ENCODE measurements at places on chromosomes 6 and 20. TPM values are rescaled to one million over a fixed set of nuclear protein-coding genes. Genes with fewer than 3 reads are reported as not detected.

DNA sequence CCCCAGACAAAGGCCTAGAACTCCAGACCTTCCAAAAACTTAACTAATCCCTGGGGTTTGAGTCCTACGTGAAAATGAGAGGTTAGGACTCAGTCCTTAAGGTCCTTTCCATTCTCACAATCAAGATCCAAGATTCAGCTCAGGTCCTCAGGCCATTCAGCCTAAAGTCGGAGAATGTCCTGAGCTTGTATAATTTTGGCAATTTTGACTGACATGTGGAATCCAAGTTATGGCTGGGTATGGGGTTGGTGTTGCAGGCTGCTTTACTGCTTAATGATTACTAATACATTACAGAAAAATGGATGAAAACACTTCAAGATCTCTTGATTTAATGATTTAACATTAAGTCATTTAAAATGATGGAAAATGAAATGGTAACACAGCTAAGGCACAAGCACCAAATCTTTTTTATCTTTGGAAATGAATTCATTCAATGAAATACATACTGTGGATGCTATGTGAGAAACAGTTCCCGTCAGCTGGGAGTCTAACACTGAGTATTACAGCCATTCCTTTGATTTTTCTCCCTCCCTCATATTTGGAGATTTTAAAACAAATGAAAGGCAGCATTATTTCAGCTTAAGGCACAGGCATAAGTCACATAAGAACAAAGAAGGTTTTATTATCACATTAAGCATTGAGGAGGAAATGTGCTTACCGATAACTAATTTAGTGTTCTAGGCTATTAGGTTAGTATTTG, 1.3 kb downstream of the ARHGAP18 start:
- no peak for ATAC-seq

DNA sequence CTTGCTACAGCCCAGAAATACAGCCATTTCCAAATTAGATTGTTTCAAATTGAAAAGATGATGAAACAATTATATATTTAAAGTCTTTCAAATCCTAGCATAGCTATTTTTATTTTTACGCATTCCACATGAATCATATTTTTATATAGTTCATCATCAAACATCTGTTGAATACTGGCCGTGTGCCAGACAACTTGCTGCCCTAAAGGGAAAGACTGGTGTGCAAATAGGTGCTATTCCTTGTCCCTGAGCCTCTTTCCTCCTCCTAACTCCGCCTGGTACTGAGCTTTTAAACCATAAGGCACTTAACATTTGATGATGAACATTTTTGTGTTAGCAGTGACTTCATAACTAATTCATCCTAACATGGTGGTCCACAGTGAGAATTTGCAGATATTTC, 18.7 kb upstream of the PLCG1 start:
- ATAC-seq = no peak

FYN gene
- total RNA-seq = 101 TPM

OPRL1 gene
- 0.50 TPM for total RNA-seq

DEFB123 gene
- total RNA-seq = not detected

EYA4 gene
- 1.5 TPM for total RNA-seq

- no peak for ATAC-seq
Observed at GRCh38 chr20:23631981-23632710, 5.6 kb downstream of the CST3 start.

HSPA12B gene
- total RNA-seq = 19.1 TPM

- no peak for ATAC-seq
Observed at GRCh38 chr6:42390228-42390934, 61.3 kb downstream of the TRERF1 start.

TBXT gene
- not detected for total RNA-seq

GRCh38 chr6:110353457-110354001, 4.6 kb downstream of the METTL24 start:
- no peak for ATAC-seq

- ATAC-seq = peak; percentile 75
Observed at GRCh38 chr6:166364456-166364855, 18.3 kb downstream of the MPC1 start.

- no peak for ATAC-seq
Observed at GRCh38 chr6:378090-378957, 13.2 kb upstream of the IRF4 start.

- ATAC-seq = no peak
Observed at GRCh38 chr20:45630371-45630770, 713 bp downstream of the WFDC9 start.

SYCP2L gene
- 0.78 TPM for total RNA-seq

SSTR4 gene
- total RNA-seq = not detected

FNDC1 gene
- total RNA-seq = 9.9 TPM

DNA sequence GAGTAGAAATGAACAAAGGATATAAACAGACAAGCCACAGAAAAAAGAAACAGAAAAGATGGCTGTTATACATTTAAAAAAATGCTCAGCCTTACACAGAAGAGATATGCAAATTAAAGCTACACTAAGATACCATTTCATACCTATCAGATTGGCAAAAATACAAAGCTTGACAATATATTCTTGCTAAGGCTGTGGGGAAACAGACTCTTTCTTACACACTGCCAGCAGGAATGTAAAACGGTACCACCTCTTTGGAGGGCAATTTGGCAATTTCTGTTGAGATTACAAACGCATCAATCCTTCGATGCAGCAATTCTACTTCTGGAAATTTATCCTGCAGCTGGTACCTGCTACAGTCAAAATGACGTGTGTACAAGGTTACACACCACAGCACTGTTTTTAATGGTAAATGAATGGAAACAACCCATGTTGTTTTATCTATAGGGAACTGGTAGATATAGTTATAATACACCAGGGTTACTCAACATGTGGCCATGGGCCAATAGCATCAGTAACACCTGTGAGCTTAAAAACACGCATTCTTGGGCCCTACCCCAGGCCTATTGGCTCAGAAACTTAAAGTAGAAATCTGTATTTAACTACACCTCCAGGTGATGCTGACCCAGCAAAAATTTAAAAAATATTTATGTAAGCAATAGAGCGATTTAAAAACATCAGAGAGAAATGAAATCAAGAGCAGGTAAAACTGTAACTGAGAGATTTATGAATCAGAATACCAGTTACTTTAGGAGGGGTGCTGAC, 53.3 kb downstream of the TRAM2 start:
- ATAC-seq = no peak

COL9A3 gene
- 19.5 TPM for total RNA-seq

- no peak for ATAC-seq
Observed at GRCh38 chr6:51314965-51315364, 496.3 kb downstream of the TFAP2B start.

DNA sequence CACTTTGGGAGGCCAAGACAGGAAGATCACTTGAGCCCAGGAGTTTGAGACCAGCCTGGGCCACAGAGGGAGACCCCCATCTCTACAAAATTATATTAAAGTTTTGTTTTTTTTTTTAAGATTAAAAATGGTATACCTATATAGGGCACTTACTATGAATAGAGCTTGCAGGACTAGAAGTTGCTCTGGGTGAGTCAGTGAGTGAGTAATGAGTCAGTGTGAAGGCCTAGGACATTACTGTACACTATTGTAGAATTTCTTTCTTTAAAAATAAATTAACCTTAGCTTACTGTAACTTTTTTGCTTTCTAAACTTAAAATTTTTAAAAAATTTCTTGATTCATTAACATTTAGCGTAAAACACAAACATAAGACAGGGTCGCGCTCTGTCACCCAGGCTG, 29.7 kb downstream of the STK35 start:
- no peak for ATAC-seq

- ATAC-seq = no peak
Observed at GRCh38 chr20:38726804-38727606, 2.7 kb downstream of the SLC32A1 start.

DNA sequence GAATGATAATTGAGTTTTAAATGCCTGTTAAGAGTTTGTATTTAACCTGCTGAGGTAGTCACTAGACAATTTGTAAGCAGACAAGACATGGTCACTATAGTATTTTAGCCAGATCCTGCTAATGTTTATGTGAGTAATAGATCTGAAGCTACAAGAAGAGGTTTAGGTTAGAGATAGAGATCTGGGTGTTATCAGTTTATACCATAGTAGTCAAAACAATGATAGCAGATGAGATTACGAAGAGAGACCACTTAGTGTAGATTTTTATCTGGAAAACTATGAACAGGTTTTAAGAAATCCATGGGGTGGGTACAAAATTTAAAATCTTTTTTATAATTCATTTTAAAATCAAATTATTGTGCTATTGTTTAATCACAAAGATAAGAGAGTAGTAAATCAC, 47.5 kb downstream of the PHIP start:
- no peak for ATAC-seq

GRCh38 chr6:163816441-163816840, 401.9 kb downstream of the QKI start:
- ATAC-seq = no peak

DNA sequence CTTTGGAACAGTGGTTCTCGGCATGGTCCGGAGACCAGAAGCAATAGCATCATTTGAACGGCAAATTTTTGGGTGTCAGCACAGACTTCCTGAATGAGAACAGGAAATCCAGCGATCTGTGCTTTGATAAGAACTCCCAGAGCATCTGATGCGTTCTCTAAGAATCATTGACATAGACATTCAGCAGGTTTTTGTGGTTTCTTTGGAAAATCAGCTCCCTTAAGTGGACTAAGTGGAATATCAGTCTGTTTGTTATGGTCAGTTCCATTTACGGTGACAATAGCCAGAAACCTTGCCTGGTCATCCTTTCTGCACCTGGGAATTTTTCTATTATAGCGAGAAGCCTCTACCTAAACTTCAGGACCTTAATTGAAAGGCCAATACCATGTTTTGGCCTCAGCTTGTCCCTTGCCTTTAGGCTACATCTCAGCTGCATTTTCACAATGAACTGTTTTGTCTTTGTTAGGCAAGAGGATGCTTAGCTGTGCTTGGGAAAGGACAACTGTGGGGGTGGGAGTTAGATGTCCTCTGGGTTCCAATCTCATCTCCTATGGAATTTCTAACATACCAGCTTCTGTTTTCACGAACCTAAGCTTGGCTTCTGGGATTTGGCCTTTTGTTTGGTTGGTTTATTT, 299.7 kb downstream of the CDKAL1 start:
- no peak for ATAC-seq

PLEKHG1 gene
- 13.5 TPM for total RNA-seq

OPRM1 gene
- total RNA-seq = 0.40 TPM
